EL (cell line): ENCODE measurements at places on chromosomes 1 and 21.

GRCh38 chr1:199466961-199467360 lies 560.5 kb upstream of the NR5A2 start:
- DNase-seq: no peak

- no peak for DNase-seq
Observed at GRCh38 chr1:173210283-173210682, 3.2 kb upstream of the TNFSF4 start.

GRCh38 chr1:7641587-7642417 lies 129.3 kb upstream of the VAMP3 start:
- DNase-seq: no peak

- DNase-seq: peak; percentile 78
Observed at GRCh38 chr1:10507111-10507879, 32.5 kb downstream of the PEX14 start.

DNA sequence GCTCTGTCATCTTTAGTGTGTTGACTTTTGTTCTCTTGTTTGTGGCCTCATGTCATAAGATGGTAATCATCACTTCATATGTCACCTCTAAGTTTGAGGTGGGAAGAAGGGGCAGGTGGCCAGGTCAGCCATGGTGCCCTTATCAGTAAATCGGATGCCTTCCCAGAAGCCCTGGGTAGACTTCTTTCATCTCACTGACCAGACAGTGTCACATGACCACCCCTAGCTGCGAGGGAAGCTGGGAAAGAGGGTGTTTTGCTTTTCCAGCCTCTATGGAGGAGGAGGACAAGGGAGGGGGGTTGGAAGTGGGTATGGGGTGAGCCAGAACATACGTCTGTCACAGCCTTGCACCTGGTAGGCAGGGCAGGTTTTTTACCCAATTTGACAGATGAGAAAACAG lies 28.6 kb downstream of the TNFRSF1B start:
- no peak for DNase-seq
